Fibroblast of skin of abdomen (primary cell): ENCODE measurements at places on chromosomes 6 and 20.
A peak's percentile ranks its signal among the peaks of the same experiment; 100 is the strongest.

DNA sequence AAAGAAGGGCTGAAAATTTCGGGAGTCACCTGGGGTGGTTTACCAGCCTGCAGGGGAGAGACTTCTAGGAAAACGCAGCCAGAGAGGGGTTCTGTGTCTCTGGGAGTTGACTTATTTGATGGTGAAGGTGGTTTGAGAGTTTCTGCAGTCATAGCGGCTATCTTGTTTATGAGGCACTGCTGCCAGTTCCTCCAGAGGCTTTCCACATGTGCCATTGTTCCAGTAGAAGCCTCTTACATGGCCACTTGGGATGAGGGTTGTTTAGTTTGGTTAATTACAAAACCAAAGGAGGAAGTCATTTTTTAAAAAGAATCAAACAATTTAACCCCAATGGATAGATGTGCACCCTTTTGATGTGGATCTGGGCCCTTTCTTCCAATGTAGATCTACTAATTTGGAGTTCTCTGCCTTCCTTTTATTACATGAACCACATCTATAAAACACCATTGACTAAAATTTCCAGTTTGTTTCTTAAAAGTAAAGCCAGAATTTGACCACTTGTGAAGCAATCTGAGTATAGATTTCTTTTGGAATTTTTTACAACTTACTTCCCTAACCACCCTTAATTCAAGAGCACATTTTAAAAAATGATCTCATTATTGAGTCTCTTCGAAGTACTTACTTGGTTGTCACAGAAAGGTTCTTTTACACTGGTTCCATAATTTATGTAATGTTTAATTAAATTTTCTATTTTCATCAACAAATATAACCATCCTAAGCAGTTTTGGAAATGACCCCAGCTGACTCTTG, 97.6 kb downstream of the TCP11 start:
- DNase-seq: no peak

DNA sequence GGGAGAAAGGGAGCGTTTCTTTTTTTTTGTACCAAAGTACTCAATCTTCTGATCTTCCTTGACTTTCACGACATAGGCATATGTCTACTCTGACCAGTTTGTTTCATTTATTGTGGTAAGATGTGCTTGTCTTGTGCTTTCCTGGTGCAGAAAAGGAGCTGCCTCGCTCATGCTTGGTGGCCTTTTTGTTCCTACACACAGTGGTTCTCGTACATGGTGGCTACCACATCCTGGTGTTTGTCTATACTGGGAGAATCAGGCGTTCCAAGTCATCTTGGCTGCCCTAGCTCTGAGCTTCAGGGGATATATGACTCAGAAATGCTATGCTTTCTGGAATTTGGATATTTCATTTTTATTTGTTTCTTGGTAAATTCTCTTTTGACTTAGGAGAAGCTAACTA, 31.8 kb downstream of the MYB start:
- DNase-seq: peak; percentile 69

DNA sequence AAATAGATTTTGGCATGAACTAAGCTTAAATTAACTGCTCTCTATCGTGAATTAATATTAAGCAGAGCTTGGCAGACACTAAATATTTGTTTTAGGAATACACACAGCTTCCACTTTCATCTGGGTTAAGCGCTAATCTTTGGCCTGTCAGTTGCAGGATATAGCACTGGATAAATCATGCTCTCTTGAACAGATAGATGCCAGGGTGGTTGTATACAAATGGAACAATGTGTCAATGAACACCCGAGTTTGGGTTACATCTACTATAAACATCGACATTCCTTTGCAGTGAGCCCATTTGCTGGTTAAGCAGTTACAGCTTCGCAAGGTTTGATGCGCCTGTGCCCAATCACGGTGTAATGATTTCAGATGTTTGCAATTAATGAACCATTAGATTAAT, 338.2 kb upstream of the ZFP64 start:
- peak; percentile 92 for DNase-seq

DNA sequence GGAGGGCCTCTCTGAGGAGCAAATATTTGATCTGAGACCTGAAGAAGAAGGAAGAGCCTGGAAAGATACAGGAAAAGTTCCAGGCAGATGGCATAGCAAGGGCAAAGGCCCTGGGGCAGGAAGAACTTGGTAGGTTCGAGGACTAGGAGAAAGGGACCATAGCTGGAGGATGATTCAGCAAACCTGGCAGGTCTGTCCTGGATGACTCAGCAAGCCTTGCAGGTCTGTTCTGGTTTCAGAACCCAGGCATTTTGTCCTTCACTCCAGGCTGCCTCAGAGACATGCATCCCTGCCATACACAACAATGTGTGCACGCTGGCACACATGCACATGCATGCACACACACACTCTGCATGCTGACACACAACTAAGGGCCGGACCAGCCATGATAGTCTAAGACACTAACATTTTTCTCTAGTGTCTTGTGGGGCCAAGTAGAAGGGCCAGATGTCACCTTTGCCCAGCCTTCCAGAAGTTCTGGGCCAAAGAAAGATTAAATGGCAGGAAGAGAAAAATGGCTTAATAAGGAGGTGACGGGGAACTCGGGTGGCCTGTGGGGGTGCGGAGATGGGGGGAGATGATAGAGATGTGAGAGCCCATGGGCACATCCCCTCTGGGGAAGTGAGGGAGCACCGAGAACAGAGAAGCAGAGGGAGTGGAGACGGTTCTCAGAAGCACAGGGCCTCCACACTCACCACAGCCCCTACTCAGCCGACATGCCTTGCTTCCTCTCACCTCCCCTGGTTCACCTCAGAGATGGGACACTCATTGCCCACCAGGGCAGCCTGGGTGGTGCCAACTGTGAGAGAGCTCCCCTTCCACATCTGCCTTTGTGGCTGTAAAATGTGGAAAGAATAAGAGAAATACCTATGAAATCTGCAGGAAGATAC, 15.4 kb upstream of the TRIB3 start:
- no peak for DNase-seq

GRCh38 chr6:20481281-20481680, 53.0 kb upstream of the CDKAL1 start:
- DNase-seq: no peak

DNA sequence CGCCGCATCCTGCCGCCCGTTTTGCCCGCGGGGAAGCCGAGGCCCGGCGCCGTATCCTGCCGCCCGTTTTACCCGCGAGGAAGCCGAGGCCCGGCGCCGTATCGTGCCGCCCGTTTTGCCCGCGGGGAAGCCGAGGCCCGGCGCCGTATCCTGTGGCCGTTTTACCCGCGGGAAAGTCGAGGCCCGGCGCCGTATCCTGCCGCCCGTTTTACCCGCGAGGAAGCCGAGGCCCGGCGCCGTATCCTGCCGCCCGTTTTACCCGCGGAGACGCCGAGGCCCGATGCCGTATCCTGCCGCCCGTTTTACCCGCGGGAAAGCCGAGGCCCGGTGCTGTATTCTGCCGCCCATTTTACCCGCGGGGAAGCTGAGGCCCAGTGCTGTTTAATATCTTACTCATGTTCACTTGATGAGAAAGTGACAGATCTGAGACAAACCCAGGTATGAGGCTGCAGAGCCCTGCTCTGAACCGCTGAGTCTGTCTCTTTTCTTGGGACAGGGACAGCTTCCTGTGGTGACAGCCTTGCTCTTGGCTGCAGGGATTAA, 129.4 kb downstream of the CDH26 start:
- DNase-seq: peak; percentile 37

DNA sequence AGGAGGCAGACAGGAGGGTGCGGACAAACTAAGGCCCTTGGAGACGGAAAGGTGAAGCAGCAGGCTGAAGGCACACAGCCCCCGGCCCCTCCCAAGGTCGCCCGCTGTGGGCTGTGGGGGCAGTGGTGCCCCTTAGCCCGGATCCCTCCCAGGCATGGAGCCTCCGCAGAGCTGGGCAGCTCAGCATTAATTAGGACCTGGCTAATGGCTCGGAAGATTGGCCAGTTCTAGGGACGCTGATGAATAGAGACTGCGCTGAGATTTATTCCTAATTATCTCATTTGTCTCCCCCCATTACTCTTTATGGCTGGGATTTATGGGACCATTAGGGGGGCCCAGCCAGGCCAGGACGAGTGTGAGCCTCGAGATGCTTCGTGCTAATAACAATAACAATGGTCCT, 20.4 kb downstream of the MDFI start:
- DNase-seq: no peak

- no peak for DNase-seq
Observed at GRCh38 chr6:33746651-33747100, at the start of gene IP6K3. TSS of gene IP6K3 (minus strand) at chr6:33746905. CDS start at chr6:33735476, 11,429 bp downstream.

- peak; percentile 45 for DNase-seq
Observed at GRCh38 chr20:58585753-58586540, 65.1 kb upstream of the STX16 start.

DNA sequence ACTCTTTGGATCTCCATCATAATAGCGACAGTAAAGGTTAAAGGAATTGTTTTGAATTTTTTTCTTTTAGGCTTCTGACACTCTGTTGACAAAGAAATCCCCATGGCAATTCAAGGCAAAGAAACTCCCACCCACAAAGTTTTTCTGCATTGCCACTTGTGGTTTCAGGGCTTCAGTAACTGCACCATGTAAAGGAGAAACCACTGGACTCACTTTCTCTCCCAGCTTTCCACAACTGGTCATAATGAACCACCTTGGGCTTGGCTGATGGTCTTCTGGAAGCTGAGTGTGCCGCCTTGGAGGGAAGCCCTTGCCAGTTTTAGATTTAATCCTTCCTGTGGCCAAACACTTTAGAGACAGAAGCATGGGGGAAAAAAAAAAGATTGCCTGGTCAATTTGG, 163.1 kb downstream of the ISM1 start:
- DNase-seq: no peak

- DNase-seq: peak; percentile 28
Observed at GRCh38 chr6:43679057-43679456, 8.5 kb downstream of the MRPS18A start.

- DNase-seq: peak; percentile 10
Observed at GRCh38 chr6:135750081-135750480, 101.4 kb upstream of the PDE7B start.

GRCh38 chr20:51221791-51222408, 199.0 kb upstream of the KCNG1 start:
- peak; percentile 92 for DNase-seq

DNA sequence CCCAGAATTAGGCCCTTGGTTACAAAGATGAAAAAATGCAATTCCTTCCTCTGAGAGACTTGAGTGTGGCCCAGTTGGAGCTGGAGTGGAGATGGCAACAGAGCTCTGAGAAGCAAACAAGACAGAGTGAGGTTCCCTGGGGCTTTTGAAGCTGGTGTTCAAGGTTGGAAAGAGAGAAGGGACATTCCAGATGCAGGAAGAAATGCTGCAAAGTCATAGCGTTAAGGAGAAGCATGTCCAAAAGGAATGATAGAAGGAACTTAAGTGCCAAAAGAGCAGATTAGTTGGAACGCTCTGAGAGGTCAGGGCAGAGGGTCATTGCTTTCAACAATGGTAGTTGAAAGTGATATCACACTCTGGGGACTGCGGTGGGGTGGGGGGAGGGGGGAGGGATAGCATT, 251.8 kb downstream of the TBC1D7 start:
- no peak for DNase-seq

- DNase-seq: no peak
Observed at GRCh38 chr6:16533210-16533609, 228.1 kb downstream of the ATXN1 start.

DNA sequence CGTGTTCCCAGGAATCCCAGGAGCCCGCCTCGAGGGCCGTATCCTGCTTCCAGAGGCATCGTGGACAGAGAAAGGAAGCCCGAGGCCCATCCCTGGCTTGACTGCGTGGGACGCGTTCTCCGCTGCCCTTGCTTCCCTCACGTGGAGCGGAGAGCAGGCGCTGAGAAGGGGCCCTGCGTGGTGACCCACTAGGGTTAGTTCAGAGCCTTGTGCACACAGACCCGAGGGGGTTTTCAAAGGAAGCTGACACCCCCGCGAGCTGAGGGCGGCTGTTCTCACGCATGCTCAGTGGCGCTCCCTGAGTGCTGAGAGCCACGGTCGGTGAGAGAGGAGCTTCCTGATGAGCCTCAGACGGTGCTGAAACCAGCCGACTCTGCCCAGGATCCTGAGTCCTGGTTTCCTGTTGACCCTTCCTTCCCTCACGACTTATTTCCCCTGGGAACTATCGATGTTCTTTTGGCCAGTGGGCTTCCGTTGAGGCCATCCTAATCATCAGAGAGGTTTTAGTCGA, 28.9 kb upstream of the CCR6 start:
- no peak for DNase-seq

DNA sequence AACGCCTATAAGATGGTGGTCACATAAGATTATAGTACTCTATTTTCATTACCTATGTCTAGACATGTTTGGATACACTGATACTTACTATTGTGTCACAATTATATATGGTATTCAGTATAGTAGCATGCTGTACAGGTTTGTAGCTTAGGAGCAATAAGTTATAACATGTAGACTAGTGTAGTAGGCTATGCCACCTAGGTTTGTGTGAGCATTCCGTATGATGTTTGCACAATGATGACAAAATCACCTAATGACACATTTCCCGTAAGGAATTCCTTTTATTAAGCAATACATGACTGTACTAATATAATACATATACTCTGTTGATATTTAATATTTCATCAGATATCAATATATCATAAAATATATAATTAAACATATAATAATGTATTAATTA, 540.7 kb downstream of the BMP2 start:
- DNase-seq: no peak

- no peak for DNase-seq
Observed at GRCh38 chr6:91941838-91942237, 1355.0 kb upstream of the MAP3K7 start.

- no peak for DNase-seq
Observed at GRCh38 chr6:38387461-38387860, 252.3 kb downstream of the BTBD9 start.

DNA sequence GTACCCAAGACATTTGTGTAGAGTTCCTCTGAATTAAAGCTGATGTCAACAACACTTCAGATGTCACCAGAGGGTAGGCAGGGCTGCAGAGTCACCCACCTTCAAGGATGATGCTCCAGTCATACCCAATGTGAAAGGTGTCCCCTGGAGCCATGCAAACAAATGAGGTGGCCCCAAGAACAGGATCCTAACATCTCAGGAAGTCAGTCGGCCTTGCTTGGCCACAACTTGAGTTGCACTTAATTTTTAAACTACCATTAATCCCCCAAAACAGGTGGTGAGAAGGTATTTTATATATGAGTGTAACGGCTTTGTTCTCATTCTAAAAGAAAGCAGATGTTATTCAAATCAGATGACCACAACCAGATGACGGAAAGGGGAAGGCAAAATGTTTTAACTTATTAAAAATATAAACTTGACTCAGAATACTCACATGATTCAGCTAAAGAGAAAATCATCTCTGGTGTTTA, 21.1 kb upstream of the SERPINB1 start:
- DNase-seq: peak; percentile 47

DNA sequence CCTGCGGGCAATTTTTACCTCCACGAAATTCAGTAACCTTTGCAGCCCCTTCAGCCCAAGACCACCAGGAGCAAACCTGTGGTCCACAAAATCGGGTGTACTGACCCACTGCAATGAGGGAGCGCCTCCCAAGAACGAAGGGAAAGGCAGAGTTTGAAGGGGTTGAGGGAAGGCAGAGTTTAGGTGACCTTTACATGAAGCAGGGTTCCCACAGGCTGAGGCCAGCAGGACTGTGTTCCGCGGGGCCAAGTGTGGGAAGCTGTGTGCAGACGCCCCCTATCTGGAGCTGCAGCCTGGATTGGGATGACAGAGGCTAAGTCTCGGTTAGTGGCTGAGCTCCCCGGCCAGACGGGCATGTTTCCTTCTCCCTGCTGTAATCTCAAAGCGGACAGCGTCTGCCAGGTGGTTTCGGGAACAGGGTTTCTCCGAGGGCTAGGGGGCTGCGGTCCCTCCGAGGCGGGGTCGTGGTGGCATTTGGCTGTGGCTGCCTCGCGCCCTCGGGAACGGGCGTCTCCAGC, 826 bp upstream of the PYGB start:
- peak; percentile 61 for DNase-seq
